Breast epithelium (tissue), 4 donors: ENCODE measurements at places on chromosomes 6 and 20. TPM values are rescaled to one million over a fixed set of nuclear protein-coding genes. Genes with fewer than 3 reads are reported as not detected.

GRCh38 chr20:4454111-4454510 lies 267.6 kb upstream of the PRND start:
- DNase-seq: no peak
- no peak overlapping the region for H3K27ac ChIP-seq
- H3K4me3 ChIP-seq: no peak overlapping the region
- H3K36me3 ChIP-seq: no peaks in the 10 kb centered on the region
- no peaks in the 10 kb centered on the region for H3K4me1 ChIP-seq

DNA sequence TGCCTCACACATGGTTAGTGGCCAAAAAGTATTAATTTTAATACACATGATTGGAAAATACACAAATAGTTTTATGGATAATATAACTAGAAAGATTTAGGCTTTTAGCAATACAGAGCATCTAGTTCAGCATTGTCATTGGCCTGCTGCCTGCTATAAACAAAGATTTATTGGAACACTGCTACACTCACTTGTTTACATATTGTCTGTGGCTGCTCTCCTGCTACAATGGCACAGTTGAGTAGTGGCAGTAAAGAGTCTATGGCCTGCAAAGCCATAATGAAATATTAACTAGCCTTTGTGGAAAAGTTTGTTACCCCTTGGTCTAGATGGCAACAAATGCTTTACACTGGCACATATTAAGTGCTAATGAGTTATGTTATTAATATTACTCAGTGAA lies 37.8 kb downstream of the ZNF451 start:
- no peaks in the 10 kb centered on the region for H3K4me1 ChIP-seq
- no peaks in the 10 kb centered on the region for H3K27me3 ChIP-seq
- H3K27ac ChIP-seq: no peak overlapping the region
- DNase-seq: no peak

DNA sequence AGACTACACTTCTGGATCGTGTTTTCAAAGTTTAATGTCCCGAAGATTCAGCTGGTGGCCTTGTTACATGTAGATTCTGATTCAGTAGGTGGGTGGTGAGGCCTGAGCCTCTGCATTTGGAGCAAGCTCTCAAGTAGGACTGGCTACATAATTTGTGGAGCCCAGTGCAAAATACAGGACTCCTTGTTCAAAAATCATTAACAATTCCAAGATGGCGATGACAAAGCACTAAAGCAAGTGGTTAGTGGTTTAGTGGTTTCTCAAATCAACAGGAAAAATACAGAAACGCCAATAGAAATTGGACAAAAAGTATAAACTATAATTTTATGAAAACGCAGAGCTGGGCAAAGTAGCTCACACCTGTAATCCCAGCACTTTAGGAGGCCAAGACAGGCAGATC lies 133.7 kb upstream of the STMND1 start:
- no peaks in the 10 kb centered on the region for H3K27me3 ChIP-seq
- H3K4me1 ChIP-seq: no peaks in the 10 kb centered on the region
- H3K4me3 ChIP-seq: no peak overlapping the region
- H3K36me3 ChIP-seq: no peaks in the 10 kb centered on the region
- H3K27ac ChIP-seq: no peak overlapping the region
- no peak for DNase-seq

- no peaks in the 10 kb centered on the region for H3K4me1 ChIP-seq
- no peak for DNase-seq
- H3K27ac ChIP-seq: no peak overlapping the region
- no peaks in the 10 kb centered on the region for H3K36me3 ChIP-seq
These were observed 18.4 kb downstream of the NT5E start for GRCh38 chr6:85468326-85468725.

DNA sequence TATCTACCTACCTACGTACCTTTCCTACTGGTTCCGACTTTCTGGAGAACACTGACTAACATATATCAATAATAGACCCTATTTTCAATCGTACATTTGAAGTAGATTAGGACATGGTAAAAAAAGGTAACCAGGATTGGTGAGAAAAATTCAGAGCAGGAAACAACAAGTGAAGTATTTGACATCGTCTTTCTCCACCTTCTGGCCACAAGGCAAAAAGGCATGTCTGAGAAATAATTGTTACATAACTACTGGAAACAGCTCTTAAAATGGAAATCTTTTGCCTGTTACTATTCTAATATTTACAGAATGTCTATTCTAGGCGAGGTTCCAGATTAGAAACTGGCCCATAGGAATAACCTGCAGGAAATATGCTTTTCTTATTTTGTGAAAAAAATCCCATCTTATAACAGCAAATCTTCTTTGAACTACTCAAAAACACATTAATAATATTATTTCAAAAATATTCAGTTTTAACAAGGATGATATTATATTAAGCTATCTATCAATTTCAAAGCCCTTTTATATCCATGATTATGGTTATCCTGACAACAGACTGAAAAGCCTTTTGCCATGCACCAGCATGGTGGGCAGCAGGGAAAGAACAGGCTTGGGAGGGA lies 80.8 kb downstream of the RCAN2 start:
- H3K36me3 ChIP-seq: no peaks in the 10 kb centered on the region
- no peaks in the 10 kb centered on the region for H3K4me1 ChIP-seq
- no peaks in the 10 kb centered on the region for H3K27me3 ChIP-seq
- H3K27ac ChIP-seq: no peak overlapping the region
- no peak for DNase-seq

NKAIN2 gene
- 0.48 TPM for total RNA-seq
